ENCODE measurements at places on chromosomes 5 and 9. TPM values are rescaled to one million over a fixed set of nuclear protein-coding genes. Genes with fewer than 3 reads are reported as not detected.

- DNase-seq = no peak
These were observed 58.1 kb downstream of the ROPN1L start for GRCh38 chr5:10499776-10500175.

- no peak for DNase-seq
These were observed 369.5 kb downstream of the TAF11L14 start for GRCh38 chr5:18003784-18004183.

DNA sequence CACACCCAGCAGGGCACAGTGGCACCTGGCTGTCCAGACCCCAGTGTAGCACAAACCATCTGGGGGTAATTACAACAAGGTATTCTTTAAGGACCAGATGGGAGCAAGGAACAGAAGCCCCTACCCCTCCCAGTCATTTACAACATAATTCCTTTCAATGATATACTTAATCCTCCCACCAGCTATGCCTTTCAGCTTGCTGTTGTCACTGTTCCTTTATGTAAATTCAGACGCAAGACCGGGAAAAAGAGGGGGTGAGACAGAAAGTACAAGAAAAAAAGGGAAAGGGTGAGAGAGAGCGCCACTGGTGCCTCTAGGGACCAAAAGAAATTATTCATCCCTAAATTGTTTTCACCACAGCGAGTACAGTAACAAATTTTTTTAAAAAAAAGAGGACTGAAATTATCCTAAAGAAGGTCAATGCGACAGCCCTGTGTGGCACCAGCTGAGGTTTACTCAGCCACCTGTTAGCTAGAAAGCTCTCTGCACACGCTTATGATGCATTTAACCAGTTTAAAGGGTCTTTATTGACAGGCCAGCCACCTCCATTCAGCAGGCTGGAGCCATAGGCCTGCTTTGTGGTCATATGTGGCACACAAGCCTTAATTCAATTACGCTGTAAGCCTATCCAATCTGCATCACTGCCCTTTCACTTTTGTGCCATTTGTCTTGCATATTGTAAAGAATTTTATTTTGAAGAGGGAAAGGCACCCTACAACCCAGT is 210.2 kb upstream of the ISL1 start:
- no peak for DNase-seq

IL5 gene
- not detected for total RNA-seq

- no peak for DNase-seq
These were observed 1.8 kb downstream of the PFDN1 start for GRCh38 chr5:140301136-140301535.

DNA sequence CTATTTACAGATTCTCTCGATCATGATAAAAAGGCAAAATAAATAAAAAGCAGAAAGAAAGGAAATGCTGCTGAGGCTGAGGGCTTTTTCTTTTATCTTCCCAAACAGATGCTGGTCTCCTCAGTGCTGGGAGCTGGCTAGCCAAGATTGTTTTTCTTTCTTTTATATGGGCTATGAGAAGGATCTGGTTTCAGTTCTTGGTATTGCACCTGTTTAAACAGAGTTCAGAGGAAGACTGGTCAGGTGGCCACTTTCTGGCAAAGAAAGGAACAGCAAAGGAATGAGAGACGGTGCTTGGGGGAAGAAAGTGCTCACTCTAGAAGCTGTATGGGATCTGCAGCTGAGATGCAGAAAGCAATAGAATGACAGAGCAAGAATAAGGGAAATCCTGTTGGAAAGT is 88.9 kb downstream of the SLF1 start:
- DNase-seq = no peak

DNA sequence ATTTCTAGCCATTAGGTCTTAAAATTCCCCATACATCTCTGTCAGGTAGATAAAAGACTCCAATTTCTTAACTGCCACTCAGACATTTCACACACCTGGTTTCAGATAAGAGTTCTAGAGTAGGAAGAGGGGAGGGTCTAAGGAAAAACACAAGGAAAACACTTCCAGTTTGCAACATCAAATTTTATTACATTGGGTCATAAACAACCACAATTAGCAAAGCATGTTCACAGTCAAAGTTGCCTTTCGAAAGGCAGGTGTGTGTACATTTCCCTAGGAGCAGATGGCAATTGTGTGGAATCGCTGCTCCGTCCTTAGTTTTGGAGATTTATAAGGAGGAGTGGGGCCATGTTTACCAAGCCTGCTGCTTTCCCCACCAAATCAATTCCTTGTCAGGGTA is 120.8 kb downstream of the DMRT2 start:
- DNase-seq = no peak

DNA sequence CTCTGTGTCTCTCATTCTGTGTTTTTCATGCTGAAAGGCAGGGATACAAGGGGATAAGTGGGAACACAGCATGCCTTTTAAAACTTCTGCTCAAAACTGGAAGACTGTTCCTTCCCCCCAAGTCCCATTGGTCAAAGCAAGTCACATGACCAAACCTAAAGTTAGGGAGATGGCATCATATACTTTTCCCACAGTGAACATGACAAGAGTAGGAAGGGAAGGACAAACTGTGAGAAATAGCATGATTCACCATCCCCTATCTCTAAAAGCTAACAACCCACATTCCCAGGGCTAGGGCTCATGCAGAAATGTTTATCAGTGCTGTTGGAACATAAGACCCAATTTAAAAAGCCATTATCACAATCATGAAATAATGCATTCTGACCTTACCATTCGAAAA is 24.2 kb upstream of the SHISAL2B start:
- DNase-seq = no peak

GRCh38 chr5:60323596-60323995 is 376.4 kb downstream of the DEPDC1B start:
- no peak for DNase-seq

KLF4 gene
- 9.4 TPM for total RNA-seq

BARHL1 gene
- total RNA-seq = not detected

GRXCR2 gene
- total RNA-seq = 0.12 TPM

MLANA gene
- total RNA-seq = not detected

GFI1B gene
- total RNA-seq = not detected

ORM2 gene
- total RNA-seq = not detected

DNA sequence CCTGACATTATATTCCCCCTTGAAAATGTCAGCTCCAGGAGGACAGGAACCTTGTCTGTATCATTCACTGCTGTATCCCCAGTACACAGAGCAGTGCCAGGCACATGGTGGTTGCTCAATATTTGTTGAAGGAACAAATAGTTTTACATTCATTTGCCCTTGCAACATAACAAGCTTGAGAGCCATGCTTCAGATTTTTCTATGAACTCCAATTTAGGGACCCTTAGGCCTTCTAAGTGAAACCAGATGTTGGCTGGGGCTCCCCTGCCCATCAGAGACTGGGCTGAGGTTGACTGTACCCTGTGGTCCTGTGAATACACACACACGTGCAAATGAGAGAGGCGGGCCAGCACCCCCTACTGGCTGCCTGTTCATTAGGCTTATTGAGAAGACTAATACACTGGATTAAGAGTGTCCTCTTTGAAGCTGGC is 214.9 kb upstream of the WWC1 start:
- no peak for DNase-seq

- no peak for DNase-seq
These were observed 84.5 kb downstream of the FGF1 start for GRCh38 chr5:142601432-142601831.

GRCh38 chr9:17604556-17604955 is 25.7 kb downstream of the SH3GL2 start:
- DNase-seq = no peak

DNA sequence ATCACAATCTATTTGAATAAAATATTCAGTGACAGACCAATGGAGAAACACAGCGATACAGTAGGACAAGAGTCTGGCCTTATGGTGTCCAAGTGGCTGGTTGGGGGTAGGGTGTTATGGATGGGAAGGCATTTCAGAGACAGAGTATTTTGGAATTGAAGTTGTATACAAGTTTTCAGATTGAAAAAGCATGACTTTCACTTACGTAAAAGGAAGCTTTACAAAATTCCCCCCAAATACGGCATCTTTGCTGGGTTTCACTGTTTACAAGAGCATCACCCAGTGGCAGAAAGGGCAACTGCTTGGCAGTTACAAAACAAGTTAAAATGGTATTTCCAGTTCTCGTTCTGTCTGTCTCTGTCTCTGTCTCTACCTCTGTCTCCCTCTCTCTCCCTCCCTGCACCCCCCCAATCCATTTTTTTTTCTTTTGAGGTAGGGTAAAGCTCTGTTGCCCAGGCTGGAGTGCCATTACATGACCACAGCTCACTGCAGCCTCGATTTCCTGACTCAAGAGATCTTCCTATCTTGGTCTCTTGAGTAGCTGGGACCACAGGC is 86.2 kb downstream of the PTPN3 start:
- no peak for DNase-seq

DNA sequence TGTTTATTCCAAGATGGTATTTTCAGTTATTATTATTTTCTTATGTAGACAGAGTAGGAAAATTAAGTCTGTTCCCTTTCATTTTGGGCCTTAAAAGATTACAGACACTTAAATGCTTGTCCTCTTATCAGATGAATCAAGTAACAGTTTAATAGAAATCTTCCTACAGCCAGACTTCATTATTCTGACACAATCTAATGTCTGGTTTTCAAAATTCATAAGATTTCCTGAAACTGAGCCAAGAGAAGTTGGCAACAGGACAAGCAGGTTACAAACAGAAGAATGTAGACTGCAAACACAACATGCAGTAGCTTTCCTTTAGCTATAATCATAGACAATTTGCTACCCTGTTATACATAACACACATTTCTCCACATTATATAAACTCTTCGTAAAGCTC is 130.5 kb downstream of the FBXL17 start:
- no peak for DNase-seq

DNA sequence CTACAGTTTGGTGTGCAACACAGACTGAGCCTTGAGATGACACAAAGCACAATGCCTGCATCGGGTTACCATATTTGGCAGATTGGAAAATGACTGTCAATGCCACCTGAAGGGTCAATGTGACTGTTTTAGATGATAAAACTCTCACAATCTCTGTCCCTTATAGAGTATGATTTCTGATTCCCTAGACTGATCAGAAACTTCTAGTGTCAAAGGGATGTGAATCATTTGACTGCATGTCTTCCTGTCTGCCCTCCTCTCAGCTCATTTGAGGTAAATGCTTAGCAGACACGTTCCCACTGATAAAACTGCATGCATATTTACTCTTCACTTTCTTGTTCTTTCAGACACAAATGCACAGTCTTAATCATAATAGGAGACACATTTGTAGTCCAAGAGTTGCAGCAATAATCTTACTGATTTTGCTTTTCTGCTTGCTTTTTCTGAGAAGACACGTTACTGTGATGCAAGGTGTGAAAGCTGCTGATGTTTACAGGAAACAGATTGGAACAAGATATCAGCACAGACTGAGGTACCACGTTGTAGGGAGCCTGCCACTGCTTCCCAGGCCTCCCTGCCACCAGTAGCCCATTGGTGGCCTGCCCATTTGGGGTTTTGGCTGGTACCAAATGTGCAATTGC is 77.8 kb downstream of the GCNT4 start:
- no peak for DNase-seq

DNA sequence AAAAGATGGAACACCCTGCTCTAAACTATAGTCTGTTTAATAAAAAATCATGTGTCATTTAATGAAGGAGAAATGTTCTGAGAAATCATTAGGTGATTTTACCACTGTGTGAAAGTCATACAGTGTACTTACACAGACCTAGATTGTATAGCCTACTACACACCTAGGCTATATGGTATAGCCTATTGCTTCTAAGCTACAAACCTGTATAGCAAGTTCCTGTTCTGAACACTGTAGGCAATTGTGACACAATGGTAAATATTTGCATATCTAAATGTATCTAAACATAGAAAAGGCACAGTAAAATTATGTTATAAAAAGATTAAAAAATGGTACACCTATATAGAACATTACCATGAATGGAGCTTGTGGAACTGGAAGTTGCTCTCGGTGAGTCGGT is 40.6 kb downstream of the EFNA5 start:
- DNase-seq = no peak

DNA sequence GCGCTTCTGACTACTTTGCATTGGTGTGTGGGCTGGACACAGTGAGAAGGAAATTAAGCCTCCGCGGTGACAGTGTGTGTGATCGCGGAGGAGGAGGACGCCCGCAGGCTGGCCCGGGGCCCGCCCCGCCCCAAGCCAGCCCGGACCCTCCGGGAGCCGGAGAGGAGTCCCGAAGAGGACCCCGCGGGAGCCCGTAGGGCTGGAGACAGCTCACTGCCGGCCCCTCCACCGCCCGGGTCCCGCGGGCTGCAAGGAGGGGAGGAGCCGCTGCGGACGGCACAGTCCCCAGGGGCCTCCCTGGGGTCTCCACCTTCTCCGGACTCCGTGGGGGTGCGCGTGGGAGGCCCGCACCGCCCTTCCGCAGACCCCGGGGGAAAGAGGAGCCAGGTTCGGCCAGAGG is 146.4 kb upstream of the ERCC6L2 start:
- no peak for DNase-seq

- DNase-seq = no peak
These were observed 190.9 kb downstream of the HINT1 start for GRCh38 chr5:130974021-130974683.

- peak; percentile 79 for DNase-seq
These were observed 20.5 kb upstream of the CCL28 start for GRCh38 chr5:43432486-43433375.

DNA sequence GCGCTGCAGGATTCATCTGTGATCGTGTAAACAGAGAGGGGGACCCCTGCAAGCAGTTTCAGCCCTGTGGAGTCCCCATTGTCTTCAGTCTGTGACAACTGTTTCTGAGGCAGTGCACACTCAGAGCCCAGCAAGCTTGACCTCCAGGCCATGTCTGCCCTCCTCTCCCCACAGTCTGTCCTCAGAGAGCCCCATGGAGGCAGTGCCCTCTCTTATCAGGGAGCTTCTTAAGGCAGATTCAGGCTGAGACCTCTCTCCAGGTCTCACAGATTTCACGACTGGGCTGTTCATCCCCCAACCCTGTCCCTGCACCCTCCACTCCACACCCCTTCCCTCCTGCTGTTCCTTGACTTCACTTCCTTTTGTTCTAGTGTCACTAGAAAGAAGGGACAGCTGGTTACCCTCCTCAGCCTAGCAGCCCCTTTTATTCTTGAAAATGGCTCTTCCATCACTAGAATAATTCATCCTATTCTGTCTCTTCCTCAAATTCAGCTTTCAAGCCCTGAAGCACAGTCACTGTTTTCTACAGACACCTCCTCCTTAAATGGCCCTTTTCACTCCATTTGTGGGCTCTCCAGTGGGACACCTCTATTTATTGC is 218.4 kb downstream of the MED10 start:
- DNase-seq = no peak

C6 gene
- 48.5 TPM for total RNA-seq

CTNND2 gene
- total RNA-seq = 55.7 TPM

DNA sequence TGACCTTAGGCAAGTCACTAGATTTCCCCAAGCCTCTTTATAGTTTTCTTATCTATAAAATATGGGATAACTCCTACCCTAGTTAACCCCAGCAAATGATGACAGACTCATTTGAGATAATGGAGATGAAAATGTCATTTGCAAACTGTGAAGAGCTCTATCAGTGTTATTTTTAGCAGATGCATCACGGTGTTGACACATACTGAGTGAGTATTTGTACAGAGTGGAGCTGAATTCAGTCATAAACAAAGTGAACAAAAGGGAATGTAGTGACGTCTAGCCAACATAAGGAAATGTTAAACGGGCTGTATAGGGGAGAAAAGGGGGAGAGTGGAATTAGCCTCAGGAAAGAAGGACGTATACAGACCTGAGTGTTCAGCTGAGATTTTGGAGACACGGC is 75.9 kb downstream of the NMUR2 start:
- no peak for DNase-seq

- no peak for DNase-seq
These were observed 1.4 kb upstream of the CAMSAP1 start for GRCh38 chr9:135908754-135909204.

All from pancreas (tissue), 10 donors.